ENCODE measurements at places on chromosomes 3 and 15. TPM values are rescaled to one million over a fixed set of nuclear protein-coding genes. Genes with fewer than 3 reads are reported as not detected.

CPEB1 gene
- total RNA-seq: 6.9 TPM

DNA sequence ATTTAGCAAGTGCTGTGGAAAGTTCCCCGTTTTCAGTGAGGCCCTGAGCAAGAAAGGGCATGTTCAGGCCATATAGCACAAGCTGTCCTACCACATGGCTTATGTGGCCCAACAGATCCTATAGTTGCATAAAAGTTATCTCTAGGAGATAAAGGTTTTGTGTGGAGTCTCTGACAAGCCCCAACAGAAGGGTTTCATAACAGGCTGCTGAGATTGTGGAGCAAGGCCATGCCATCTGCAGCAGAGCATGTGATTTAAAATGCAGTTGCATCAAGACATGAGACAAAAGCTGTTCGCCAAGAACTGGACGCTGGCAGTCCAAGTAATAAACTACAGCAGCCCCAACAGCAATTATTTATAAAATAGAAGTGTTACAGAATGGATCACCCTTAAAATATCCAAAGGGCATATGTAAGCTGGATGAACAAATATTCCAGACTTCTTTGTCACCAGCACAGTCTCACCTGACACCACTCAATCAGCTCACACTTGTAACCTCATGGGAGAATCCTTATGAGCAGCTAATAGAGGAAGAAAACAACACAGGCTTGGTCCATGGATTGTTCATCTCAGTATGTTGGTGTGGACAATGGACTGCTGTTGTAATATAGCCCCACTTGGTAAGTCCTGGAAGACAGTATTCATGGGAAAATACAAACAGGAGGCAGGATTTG is 14.4 kb upstream of the CLDN1 start:
- no peak for DNase-seq

DNA sequence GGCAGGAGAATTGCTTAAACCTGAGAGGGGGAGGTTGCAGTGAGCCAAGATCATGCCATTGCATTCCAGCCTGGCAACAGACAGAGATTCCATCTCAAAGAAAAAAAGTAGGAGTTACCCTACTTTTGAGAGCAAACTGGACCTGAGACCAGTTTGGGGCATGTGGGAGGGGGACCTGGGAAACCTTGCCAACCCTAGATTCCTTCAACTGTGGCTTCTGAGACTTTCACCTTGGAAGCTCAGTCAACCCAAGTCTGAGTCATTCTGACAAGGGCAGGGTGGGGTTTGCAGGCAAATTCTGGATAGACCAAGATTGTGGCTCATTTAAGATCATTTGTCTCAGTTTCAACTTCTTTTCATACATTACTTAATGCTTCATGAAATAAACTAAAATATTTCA is 23.8 kb upstream of the SIAH2 start:
- DNase-seq: no peak

PRTG gene
- 1.7 TPM for total RNA-seq

GRCh38 chr3:119149484-119149883 is 3.5 kb downstream of the TEX55 start:
- peak; percentile 92 for DNase-seq

DNA sequence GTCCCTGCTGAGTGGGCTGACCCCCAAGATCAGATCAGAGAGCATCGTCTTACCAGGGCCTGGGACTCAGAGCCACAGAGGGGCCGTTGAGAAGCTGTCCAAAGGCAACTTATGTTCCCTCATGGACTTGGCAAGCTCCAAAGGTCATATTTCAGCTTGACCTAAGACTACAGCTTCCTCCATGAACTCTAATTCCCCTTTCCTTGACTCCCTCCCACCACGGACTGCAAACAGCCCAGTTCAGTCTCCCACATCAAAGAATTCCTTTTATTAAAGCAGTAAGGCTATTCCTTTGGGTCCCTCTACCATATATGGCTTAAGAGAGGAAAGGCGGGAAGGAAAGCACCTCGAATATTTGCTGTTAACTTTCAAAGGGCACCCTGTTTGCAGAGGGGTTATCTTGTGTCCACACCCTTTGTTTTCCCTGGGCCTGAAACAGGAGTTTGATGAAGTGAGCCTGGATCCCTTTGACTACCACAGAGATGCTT is 146.1 kb upstream of the THBS1 start:
- DNase-seq: no peak

PAK6 gene
- not detected for total RNA-seq

NFKBIZ gene
- total RNA-seq: 43.0 TPM

DNA sequence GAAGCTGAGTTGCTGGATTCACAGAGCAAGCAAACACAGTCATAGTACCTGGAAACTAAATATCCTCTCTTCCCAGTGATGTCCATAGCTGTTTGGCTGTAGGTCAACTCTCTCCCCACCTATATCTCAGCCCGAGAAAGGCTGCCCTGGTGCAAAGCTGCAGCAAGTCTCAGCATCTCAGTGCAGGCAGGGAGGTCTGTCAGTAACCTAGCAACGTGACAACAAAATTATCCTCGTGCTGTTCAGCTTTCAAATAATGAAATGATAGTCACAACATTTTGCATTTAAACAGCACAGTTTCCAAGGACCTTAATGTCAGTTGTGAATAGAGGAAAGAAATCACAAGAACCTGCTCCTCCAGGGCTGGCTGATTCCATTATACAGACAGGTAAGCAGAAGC is 83.6 kb downstream of the CHST2 start:
- no peak for DNase-seq

DNA sequence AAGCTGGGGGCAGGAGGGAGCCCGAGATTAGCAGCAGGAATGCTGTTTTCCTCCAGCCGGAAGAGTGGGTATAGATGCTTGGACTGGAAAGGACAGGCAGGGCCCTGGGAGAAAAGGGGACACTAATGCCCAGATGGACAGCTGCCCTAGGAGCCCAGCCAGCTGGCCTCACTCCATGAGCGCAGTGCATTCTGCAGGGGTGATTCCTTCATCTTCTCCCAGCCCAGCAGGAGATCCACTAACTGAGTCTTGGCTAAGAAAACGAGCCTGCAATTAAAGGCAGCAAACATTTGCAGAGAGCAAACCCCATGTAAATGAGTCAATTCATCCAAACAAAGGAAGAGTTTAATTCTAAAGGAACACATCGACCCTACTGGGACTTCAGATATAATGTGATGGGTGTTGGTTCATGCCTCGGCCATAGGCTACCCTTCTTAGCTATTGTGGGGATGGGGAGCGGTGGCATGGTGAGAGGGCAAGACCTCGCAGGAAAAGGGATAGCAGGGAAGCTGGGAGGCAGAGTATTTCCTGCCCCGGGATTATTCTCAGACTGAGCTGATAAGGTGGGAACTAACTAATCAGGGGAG is 13.3 kb upstream of the MINAR1 start:
- DNase-seq: no peak

Measured in IMR-90 (cell line).